ENCODE measurements at places on chromosomes 7 and 10. TPM values are rescaled to one million over a fixed set of nuclear protein-coding genes. Genes with fewer than 3 reads are reported as not detected.

- no peak overlapping the region for H3K27ac ChIP-seq
- peaks cover 82% of the 10 kb centered on the region for H3K27me3 ChIP-seq
- H3K36me3 ChIP-seq, result no peaks in the 10 kb centered on the region
- H3K4me3 ChIP-seq, result no peak overlapping the region
- no peak for DNase-seq
Measured at GRCh38 chr10:69577268-69578232, 4.3 kb upstream of the NEUROG3 start.

GRCh38 chr10:61964059-61964709 lies 62.7 kb downstream of the ARID5B start:
- H3K27me3 ChIP-seq, result no peaks in the 10 kb centered on the region
- no peaks in the 10 kb centered on the region for H3K36me3 ChIP-seq
- DNase-seq, result no peak
- no peak overlapping the region for H3K4me3 ChIP-seq
- H3K27ac ChIP-seq, result peak overlapping the region; percentile 38

- peaks cover 7% of the 10 kb centered on the region for H3K36me3 ChIP-seq
- no peak overlapping the region for H3K4me3 ChIP-seq
- peaks cover 3% of the 10 kb centered on the region for H3K4me1 ChIP-seq
Measured at GRCh38 chr7:141685285-141686023, 16.5 kb downstream of the DENND11 start.

- H3K27me3 ChIP-seq, result no peaks in the 10 kb centered on the region
- H3K4me3 ChIP-seq, result no peak overlapping the region
- no peaks in the 10 kb centered on the region for H3K36me3 ChIP-seq
- no peak overlapping the region for H3K27ac ChIP-seq
Measured at GRCh38 chr10:7314170-7314569, 96.7 kb downstream of the SFMBT2 start.

- no peak overlapping the region for H3K27ac ChIP-seq
- no peaks in the 10 kb centered on the region for H3K4me1 ChIP-seq
- no peaks in the 10 kb centered on the region for H3K36me3 ChIP-seq
Measured at GRCh38 chr7:85471307-85471706, 284.5 kb upstream of the SEMA3D start.

DNA sequence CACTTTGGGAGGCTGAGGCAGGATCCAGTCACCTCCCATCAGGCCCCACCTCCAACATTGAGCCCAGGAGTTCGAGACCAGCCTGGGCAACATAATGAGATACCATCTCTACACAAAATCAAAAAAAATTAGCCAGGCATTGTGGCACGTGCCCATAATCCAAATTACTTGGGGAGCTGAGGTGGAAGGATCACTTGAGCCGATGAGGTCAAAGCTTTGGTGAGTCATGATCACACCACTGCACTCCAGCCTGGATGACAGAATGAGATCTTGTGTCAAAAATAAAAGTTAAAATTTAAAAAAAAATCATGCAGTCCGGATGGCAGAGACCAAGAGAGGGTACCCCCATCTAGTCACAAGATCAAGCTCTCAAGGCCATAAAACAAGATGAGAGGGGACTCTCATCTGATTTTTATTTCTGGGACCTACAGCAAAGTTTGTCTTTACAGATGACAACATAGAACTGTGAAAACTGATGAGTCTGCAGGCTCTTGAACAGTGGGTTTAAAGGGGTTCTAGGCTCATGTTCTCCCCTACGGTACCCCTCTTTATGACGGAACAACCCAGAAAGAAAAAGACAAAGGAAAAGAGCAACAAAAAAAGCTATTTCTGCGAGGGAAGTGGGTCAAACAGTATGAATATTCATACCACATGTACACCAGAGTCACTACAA lies 28.9 kb upstream of the CREB3L2 start:
- DNase-seq, result no peak
- no peaks in the 10 kb centered on the region for H3K27me3 ChIP-seq
- H3K4me1 ChIP-seq, result no peaks in the 10 kb centered on the region
- H3K27ac ChIP-seq, result no peak overlapping the region
- H3K4me3 ChIP-seq, result no peak overlapping the region

GRCh38 chr7:111527545-111527944 lies 34.7 kb downstream of the IMMP2L start:
- no peak overlapping the region for H3K4me3 ChIP-seq
- H3K36me3 ChIP-seq, result no peaks in the 10 kb centered on the region
- H3K27ac ChIP-seq, result no peak overlapping the region
- no peaks in the 10 kb centered on the region for H3K27me3 ChIP-seq

MALRD1 gene
- 7.5 TPM for total RNA-seq

UCN3 gene
- 0.50 TPM for total RNA-seq

SHH gene
- 0.94 TPM for total RNA-seq

FGL2 gene
- 135 TPM for total RNA-seq

MRLN gene
- 1.6 TPM for total RNA-seq

MEOX2 gene
- total RNA-seq, result 21.3 TPM

Measured in spinal cord (tissue), 10 donors.